HepG2 (cell line): ENCODE measurements at places on chromosomes 1 and 21.

GRCh38 chr1:29896791-29897714 is 660.7 kb downstream of the PTPRU start:
- no peak for DNase-seq

GRCh38 chr1:100769906-100770646 is 50.5 kb downstream of the VCAM1 start:
- DNase-seq: no peak

DNA sequence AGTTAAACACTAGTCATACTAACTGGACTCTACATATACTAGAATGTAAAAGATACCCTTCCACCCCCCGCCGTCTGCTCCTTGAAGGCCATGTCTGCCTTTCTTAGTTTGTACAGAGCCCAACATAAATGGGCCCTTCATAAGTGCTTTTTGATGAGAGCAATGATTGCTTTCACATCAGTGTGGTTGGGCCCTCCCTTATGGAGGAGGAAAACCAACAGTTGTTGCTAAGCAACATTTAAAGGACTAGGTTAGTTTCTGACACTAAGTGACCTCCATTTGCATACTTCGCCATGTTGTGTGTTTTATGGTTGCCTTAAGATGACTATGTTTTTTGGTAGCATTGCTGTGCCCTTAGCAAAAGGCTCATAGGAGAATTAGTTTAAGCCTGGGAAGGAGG is 182.0 kb upstream of the SGIP1 start:
- no peak for DNase-seq

- no peak for DNase-seq
Measured at GRCh38 chr1:111848852-111849545, 93.3 kb downstream of the DDX20 start.

- peak; percentile 40 for DNase-seq
Measured at GRCh38 chr1:201877877-201878401, 10.8 kb upstream of the SHISA4 start.

DNA sequence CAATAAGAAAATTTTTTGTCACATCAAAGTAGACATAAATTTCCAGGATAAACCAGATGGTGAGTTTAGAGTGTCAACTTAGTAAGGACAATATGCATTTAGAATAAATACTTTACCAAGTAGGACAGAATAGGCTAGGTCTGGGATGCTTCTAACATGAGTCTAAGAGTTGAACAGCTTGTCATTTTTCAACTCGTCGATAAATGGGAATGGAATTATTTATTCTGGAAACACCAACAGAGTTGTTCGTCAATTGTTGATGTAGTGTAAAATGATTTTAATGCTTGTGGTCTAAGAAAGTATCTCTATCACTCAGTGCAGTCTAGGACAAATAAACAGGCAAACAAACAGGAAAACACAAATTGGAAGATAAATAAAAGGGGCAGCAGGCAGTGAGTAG is 358.4 kb upstream of the ST6GALNAC5 start:
- no peak for DNase-seq

DNA sequence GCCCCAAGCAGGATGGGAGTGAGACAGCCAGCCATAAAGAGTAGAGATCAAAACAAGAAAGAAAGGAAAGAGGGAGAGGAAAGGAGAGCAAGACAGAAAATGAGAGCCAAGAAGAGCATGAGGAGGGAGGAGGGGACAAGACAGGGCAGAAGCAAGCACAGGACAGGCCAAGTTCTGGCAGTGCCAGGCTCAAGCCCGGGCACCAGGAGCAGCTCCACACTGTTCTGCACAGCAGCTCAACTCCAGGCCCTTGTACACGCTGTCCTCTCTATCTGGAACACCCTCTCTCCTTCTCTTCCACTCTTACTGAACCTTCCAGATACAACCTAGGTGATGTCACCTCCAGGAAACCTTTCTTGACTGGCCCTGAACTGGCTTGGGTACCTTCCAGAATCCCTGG is 11.7 kb downstream of the IFFO2 start:
- no peak for DNase-seq

GRCh38 chr21:42956824-42957630 is 17.3 kb upstream of the PKNOX1 start:
- peak; percentile 35 for DNase-seq

- DNase-seq: no peak
Measured at GRCh38 chr1:91944087-91944486, 5.1 kb upstream of the BRDT start.

DNA sequence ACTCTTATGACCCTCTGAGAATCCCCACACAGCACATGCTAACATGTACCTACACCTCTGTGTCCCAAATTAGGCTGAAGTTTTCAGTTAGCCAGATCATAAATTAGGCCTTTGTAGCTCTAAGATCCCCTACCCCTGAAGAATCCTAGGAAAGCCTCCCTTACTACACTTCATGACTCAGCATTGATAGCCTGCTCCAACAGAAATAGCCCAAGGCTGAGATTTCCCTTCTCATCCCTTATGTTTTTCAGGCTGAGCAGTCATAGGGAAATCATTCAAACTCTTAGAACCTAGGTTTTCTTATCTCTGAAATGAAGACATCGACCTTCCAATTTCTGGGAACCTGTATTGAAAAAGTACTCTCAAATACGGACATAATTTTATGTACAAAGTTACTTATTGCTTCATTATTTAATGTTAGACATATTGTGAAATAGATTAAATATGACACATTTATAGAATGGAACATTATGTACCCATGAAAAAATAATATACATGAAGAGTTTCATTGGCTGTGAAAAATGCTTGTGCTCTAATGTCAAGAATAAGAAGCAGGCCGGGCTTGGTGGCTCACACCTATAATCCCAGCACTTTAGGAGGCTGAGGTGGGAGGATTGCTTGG is 122.4 kb upstream of the UBE2U start:
- DNase-seq: no peak

GRCh38 chr1:150173141-150173585 is 23.4 kb downstream of the PLEKHO1 start:
- peak; percentile 33 for DNase-seq

GRCh38 chr1:204944662-204945061 is 74.0 kb downstream of the NFASC start:
- DNase-seq: no peak

DNA sequence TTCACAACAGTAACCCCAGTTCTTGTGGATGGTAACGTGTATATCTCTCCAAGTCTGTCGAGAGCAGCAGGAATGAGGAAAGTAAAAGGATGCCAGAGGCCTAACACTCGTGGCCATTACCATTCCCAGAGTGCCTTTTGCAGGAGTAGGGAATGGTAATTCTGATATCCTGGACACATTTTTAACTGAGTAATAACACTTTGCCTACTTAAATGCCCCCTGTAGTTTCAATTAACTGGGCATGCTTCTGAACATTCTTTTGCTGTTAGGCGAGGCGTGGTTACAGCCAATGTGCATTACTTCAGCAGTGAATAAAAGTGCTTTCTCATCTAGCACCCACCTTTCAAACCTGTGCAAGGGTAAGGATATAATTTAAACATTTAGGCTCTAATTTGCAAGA is 258.5 kb upstream of the ADGRL2 start:
- no peak for DNase-seq

DNA sequence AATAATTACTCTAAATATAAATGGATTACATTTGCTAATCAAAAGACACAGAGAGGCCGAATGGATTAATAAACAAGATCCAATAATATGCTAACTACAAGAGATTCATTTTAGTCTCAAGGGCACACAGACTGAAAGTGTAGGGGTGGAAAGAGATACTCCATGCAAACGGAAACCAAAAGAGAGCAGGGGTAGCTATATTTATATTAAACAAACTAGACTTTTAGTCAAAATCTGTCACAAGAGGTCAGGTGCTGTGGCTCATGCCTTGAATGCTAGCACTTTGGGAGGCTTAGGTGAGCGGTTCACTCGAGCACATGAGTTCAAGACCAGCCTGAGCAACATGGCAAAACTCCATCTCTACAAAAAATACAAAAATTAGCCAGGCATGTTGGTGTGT is 33.6 kb upstream of the DISP1 start:
- DNase-seq: no peak

DNA sequence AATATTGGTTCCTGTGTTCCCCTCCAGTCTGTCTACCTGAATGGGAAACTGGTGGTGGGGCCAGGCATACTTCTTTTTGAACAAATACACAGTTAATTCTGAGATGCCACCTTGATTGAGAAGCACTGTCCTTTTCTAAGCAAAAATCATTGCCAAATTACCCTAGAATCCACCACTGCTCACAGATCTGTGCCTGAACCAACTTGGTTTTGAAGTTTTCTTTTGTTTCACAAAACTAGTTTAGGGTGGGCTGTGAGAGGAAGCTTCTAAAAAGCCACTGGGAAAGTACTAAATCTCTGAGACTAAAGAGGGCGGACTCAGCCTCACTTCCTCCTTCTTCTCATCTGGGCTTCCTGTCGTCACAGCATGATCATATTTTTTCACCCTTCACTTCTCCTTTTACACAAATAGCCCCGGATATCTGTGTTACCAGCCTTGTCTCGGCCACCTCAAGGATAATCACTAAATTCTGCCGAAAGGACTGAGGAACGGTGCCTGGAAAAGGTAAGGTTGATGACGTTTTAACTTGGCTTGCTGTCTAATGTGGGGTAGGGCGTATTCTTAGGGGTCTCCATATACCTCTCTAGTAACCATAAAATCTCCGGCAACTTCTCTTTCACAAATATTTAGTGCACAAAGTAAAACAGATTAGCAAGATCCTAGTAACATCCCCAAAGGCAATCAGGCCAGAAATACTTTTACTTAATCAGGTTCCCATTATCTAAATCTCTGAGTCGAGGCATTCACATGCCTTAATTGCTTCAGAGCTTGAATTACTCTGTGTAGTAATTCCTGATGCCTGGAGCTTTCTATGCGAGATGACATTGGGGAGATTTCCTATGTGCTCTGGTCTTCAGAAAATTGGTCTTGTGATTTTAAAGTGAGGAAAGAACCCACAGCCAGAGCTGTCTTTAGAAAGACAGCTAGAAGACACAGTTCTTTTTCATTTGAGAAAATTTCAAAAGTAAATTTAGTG is at the start of gene CD53:
Gene CD53, plus strand, starts transcription at position 404 of the 976 bp plus-strand sequence. CDS start 18,261 bp downstream, outside the sequence.
- no peak for DNase-seq

DNA sequence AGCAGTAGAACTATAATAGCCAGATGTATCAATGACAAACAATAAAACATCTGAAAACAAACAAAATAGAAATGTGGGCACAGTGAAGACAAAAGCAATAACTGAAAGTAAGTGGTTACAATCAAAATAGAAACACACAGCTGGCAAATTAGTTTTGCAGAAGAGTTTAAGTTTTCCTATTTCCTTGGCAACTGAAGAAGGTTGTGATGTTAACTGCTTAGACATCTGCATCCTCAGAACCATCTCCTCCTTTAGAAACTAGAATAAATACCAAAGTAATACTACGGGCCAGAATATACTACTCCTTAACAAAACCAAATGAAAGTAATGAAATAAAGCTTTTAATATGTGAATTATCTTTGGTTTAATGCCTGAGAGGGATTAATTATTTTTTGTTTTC is 605.5 kb downstream of the LTN1 start:
- no peak for DNase-seq

- DNase-seq: no peak
Measured at GRCh38 chr1:79264285-79264684, 257.8 kb upstream of the ADGRL4 start.

GRCh38 chr1:78790174-78790573 is 140.5 kb downstream of the IFI44 start:
- no peak for DNase-seq

GRCh38 chr1:84350104-84350503 is 48.2 kb upstream of the DNASE2B start:
- no peak for DNase-seq

GRCh38 chr1:161884475-161884874 is 118.4 kb downstream of the ATF6 start:
- no peak for DNase-seq

- DNase-seq: no peak
Measured at GRCh38 chr1:192147696-192148095, 10.6 kb upstream of the RGS18 start.

GRCh38 chr21:27001526-27001925 is 34.6 kb upstream of the ADAMTS5 start:
- no peak for DNase-seq

DNA sequence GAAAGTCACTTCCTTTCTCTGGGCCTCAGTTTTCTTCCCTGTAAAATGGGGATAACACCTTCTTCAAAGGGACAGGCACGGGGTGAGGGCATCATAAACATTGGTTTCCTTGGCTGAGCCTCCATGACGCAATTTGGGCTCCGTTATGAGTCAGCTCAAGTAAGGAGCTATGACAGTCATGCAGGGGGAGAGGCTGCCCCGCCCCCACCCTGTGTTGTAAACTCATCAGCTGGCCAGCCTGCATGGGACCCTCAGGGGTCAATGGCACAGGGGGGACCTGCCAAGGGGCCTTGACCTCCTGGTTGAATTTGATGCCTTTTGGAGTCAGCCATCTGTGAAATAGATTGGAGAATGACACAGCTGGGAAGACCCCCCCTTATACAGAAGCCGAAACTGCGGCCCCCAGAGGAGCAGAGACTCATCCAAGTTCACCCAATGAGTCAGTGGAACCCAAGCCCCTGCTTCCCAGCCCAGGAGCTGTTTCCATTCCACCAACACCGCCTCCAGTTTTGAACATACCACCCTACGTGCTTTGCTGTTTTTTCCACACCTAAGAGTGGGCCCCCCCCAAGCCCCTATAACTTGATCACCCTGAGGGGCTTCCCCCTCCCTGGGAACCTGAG is 36.8 kb upstream of the RUNX3 start:
- no peak for DNase-seq

GRCh38 chr1:117106478-117106877 is 15.1 kb downstream of the TRIM45 start:
- DNase-seq: no peak

DNA sequence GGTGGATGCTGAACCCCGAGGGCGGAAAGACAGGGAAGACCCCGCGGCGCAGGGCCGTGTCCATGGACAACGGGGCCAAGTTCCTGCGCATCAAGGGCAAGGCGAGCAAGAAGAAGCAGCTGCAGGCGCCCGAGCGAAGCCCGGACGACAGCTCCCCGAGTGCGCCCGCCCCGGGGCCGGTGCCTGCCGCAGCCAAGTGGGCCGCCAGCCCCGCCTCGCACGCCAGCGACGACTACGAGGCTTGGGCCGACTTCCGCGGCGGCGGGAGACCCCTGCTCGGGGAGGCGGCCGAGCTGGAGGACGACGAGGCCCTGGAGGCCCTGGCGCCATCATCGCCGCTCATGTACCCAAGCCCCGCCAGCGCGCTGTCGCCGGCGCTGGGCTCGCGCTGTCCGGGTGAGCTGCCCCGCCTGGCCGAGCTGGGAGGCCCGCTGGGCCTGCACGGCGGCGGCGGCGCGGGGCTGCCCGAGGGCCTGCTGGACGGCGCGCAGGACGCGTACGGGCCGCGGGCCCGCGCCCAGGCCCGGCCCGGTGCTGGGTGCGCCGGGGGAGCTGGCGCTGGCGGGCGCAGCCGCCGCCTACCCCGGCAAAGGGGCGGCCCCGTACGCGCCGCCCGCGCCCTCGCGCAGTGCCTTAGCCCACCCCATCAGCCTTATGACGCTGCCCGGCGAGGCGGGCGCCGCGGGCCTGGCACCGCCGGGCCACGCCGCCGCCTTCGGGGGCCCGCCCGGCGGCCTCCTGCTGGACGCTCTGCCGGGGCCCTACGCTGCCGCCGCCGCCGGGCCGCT is 20.7 kb downstream of the FOXO6 start:
- no peak for DNase-seq

DNA sequence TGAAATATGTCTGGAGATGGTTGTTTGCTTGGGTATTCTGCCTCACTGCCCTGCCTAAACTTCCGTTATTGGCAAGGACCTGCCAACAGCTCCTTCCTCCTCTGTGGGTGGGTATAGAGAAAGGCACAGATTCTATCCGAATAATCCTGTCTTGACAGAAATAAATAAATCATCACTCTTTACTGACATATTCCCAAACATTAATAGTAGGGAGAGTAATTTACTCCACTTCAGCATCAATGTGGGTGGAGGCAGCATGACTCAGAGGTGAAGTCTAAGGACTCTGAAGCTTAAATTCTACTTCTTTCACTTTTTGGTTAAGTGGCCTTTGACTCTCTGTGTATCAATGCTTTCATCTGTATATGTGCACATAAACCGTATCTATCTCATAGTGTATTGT is 2.9 kb downstream of the CD84 start:
- DNase-seq: no peak
